ENCODE measurements at places on chromosomes 7 and 10. TPM values are rescaled to one million over a fixed set of nuclear protein-coding genes. Genes with fewer than 3 reads are reported as not detected.

- DNase-seq = no peak
Measured at GRCh38 chr7:64867863-64868440, 35.1 kb upstream of the ZNF273 start.

DNA sequence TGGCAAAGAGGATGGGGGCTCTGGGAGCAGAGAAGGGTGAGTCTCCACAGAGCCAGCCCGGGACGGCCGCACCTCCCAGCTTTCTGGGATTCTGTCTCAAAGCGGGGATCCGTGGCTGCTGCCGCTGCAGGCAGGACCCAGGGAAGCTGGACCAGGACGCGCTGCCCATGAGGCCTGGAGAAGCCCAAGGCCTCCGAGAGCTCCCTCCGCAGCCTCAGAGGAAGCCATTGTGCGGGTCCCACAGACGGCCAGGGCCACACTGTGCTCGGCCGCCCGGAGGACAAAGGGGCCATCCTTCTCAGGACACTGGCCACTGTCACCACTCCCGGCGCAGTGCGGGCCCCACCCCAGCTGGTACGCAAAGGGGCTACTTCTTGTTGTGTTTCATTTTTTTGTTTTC, 79.3 kb upstream of the PDGFA start:
- no peak for DNase-seq

GRCh38 chr10:3213208-3213607, 40.6 kb upstream of the PITRM1 start:
- no peak for DNase-seq

DNA sequence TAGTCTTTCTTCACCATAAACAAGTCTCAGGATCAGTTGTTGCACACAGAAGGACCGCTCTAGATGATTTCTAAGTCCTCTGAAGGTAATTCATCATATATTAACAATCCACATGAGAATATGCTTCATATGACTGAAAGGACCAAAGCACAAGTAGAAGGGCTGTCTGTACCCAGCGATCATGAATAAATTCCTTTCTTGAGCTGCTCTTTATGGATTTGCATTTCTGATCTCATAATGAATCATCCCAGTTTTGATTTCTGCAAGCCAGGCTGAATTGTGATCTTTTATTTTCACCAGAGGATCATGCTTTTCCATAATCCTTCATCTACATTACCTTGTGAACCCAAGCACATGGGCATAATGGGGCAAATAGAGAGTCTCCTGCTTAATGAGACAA, 675.6 kb downstream of the MAGI2 start:
- DNase-seq = peak; percentile 34

- DNase-seq = no peak
Measured at GRCh38 chr10:78258323-78259030, 224.8 kb downstream of the RPS24 start.

GRCh38 chr10:78663721-78664120, 405.0 kb upstream of the ZMIZ1 start:
- no peak for DNase-seq

SSC4D gene
- total RNA-seq = 0.44 TPM

Measured in M059J (cell line).